Stimulated activated CD4-positive, alpha-beta T cell treated with anti-CD3 and anti-CD28 coated beads, TNF-alpha, amount 100 ng/mL, for 1 hour (primary cell): ENCODE measurements at places on chromosomes 5 and 9.

DNA sequence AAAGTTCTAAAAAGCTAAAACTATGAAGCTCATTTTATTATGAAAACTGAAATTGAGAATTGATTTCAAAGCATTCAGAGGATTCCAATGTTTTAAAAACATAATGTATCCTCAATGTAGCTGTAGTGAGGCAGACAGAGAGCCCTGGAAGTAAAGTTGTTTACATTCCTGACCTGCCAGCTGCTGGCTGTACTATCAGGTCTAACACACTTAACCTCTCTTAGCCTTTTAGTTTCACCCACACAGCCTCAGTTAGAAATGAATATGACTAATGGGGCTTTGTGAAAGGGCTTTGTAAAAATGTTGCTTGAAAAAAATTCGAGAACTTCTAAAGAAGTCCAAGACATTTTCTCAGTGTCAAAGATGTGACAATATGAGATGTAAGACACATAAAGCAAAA lies 122.6 kb downstream of the FBXL17 start:
- DNase-seq: no peak

- no peak for DNase-seq
Observed at GRCh38 chr5:55680353-55680752, 31.8 kb downstream of the SLC38A9 start.

- DNase-seq: no peak
Observed at GRCh38 chr5:172648013-172648381, 6.9 kb downstream of the NEURL1B start.

DNA sequence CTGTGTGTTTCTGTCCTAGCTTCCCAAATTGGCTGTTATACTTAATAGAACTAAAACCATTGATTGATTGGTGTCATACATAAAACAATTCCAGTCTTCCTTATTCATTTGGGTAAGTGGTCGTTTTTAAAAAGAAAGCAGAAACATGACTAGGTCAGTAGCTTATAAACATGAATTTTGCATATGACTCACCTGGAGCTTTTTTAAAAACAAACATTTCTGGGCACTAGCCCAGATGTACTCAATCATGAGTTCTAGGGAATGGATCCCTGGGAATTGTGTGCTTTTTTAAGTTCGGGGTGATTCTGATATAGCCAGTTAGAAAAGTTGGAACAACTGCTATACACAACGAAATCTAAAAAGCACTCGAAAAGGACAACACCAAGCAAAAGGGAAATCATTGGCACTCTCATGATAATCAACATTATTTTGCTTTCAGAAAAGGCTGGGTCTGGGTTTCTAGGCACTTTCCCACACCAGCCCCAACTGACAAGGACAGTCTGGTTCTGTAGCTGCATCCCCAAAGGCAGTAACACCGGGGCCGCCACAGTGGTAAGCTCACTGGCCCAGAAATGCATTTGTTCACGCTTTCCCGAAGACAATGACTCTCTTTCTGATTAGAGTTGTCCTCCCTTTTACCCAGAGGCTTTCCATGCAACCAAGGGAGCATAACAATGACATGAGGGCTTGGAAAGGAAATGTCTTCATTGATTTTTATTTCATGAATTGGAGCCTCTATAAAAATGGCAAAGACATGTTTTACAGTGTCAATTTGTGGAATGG lies 664.9 kb upstream of the WWC1 start:
- DNase-seq: no peak

- DNase-seq: no peak
Observed at GRCh38 chr5:91027405-91028139, 355.5 kb downstream of the ARRDC3 start.

DNA sequence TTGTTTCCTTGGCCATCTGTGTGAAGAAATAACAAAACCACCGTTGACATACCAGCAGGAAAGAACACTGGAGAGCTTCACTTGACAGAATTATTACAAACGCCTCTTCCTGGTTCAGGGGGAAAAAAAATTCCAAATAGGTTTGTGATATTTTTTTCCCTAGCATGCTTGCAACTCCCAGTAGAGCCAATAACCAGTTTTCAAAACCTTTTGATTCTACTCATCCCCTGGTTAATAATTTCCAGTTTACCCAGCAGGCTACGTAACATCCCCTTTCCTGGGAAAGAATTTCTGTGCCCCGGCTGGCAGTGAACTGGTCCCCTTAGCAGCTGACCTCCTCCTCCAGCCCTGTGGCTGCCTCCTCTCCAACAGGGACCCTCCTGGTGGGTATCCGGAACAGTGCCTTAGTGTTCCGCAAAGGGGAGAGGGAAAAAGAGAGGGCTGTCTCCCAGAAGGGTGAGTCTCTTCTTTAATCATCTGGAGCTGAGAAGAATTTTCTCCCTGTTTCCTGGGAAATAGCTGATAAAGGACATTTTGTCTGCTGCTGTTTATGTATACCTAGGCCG lies 72.8 kb upstream of the BOD1 start:
- no peak for DNase-seq

DNA sequence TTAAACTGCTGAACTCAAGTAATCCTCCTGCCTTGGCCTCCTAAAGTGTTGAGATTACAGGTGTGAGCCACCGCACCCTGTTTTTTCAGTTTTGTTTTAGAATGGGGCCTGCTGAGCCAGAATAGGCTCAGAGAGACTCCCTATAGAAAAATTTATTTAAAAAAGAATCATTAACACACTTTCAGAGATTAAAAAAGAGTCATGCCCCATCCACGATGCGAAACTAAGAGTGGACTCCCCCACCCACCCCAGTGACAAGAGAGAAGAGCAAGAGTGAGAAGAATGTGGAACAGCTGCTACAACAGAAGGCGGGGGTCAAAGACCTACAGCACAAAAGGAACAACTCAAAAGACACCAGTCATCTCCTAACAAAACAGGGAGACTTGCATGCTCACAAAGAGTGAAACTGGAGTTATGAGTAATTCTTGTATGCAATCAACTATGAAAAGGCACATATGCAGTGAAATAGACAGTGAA lies 47.2 kb downstream of the GLDC start:
- DNase-seq: no peak

- DNase-seq: no peak
Observed at GRCh38 chr9:107478805-107479204, 10.8 kb downstream of the KLF4 start.

DNA sequence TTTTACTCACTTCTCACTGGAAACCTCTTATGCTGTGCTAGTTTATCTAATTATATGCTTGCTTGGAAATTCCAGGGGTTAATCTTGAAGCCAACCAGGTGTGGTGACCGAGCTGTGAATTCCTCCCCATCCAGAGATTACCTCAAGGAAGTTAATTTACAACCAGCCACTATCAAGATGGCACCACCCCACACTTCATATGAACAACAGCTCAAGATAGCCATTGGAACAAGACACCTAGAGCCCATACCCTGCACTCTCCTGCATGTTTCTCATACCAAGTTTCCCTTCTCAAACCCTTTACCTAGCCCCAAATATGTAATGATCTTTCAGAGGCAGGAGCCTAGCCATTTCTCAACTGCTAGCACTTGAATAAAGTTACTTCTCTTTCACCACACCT lies 2156.9 kb upstream of the C9orf72 start:
- DNase-seq: no peak

DNA sequence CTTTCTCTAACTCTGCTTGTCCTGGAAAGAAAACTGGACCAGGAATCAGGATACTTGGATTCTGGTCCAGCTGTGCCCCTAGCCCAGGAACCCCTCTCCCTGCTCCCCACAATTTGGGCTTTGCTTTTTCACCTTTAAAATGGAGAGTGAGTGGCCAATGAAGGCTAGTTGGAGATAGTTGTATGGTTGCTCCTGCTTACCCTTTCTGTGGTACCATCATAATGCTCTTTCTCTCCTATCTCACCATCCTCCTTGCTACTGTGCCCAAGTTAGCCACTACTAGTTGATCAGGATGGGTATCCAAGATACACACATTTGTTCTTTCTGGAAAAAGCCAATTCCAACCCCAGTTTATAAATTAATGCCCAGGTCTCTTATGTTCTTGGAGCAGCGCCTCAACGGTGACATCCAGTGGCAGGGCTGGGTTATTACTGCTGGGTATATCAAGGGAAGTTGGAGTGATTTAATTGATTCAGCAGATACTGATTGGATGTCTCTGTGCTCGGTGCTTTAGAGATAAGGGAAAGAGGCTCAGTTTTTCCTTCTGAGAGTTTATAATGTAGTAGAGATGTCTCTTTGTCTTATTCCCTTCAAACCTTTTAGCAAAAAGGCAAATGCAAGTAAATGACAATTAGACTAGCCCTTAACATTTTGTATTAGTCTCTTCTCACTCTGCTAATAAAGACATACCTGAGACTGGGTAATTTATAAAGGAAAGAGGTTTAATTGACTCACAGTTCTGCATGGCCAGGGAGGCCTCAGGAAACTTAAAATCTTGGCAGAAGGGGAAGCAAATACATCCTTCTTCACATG lies 38.5 kb downstream of the FAXDC2 start:
- DNase-seq: peak; percentile 19

GRCh38 chr9:124449381-124450151 lies 685 bp upstream of the ADGRD2 start:
- DNase-seq: no peak

DNA sequence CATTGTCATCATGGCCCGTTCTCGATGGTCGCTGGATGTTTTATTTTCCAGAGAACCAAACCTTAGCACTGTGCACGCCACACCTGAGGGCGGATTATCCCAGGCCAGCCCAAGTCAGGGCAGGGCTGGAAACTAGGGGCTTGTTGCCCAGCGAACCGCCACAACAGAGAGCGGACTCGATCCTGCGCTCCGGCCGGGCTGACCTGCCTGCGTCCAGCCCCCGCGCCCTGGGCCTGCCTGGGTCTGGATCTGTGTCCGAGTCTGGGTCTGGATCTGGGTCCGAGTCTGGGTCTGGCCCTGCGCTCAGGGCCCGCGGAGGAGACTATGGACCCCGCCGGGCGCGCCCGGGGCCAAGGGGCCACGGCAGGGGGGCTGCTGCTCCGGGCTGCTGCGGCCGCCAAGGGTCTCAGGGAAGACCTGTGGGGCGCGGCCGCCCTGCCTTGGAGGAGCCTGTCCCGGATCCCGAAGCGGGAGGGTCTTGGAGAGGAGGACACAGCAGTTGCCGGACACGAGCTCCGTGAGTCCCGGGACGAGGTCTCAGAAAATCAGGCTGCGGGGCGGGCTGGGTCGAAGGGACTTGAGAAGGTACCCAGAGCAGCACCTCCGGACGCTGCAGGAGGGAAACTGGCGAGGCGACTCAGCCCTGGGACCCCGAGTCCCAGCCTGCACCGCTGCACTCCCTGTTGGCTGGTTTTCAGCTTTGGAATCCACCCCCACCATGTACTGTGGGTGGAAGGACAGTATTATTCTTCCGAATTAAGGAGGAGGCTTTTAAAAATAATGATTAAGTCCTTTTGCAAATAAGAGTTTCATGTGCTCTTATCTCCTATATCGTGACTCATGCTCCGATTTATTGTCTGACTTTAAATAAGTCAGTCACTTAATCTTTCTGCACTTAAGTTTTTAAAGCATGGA lies at the start of gene ANKDD1B:
TSS of gene ANKDD1B (plus strand) at position 143 of the 915 bp plus-strand sequence. CDS start at position 325, 182 bp downstream.
- DNase-seq: no peak

- DNase-seq: no peak
Observed at GRCh38 chr5:92518318-92518904, 1062.6 kb downstream of the NR2F1-AS1 start.

GRCh38 chr5:40651201-40651600 lies 28.5 kb upstream of the PTGER4 start:
- no peak for DNase-seq
